ENCODE measurements at places on chromosomes 2 and 18.

- no peak for DNase-seq
Measured at GRCh38 chr18:7754725-7755181, 187.6 kb downstream of the PTPRM start.

DNA sequence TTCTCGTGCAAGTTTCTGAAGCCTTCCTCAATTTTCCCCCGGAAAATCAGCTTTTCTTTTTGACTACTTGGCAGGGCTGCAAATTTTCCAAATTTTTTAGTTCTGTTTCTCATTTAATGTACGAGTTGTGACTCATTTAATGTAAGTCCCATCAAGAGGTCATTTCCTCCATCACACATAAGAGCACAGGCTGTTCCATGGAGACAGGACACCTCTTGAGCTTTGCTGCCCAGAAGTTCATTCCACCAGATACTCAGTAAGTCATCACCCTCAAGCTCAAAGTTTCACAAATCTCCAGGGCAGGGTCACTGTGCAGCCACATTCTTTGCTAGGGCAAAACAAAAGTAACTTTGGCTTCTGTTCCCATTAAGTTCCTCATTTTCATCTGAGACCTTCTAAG is 101.5 kb upstream of the TEKT4 start:
- no peak for DNase-seq

DNA sequence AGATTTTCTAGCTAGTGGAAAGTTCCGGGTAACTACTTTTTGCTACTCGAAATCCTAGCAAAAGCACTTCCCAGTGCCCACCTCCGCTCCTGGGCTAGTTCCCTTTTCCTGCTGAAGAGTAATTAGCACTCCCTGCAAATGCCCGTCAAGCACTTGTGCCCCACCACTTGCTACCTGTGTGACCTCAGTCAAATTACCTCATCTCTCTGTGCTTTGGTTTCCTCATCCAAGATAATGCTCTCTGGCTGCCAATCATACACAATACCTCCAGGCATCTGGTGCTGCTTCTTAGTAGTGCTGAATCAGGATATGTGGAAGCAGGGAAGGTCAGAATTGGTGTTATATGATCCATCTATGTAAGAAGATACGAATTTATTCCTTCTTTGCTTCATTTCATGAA is 102.1 kb upstream of the CDCA7 start:
- DNase-seq: no peak

GRCh38 chr2:319059-319600 is 31.2 kb upstream of the ALKAL2 start:
- DNase-seq: no peak

- no peak for DNase-seq
Measured at GRCh38 chr2:960061-960736, 9.6 kb downstream of the SNTG2 start.

DNA sequence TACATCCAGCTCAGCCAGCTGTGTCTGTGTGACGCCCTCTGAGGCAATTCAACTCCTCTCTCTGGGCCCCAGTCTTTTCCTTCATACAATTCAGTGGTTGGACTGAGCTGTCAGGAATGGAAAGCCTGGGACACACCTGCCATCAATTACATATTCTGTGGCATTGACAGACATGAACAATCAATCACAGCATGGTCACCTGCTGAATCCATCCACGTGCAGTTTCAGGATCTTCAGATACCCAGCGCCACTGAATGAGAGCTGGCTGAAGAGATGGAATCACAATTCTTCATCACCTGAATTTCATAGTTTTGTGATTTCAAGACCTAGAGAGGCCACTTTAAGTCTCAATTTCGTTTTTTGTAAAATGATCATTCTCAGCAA is 5.1 kb downstream of the ADRA2B start:
- no peak for DNase-seq

DNA sequence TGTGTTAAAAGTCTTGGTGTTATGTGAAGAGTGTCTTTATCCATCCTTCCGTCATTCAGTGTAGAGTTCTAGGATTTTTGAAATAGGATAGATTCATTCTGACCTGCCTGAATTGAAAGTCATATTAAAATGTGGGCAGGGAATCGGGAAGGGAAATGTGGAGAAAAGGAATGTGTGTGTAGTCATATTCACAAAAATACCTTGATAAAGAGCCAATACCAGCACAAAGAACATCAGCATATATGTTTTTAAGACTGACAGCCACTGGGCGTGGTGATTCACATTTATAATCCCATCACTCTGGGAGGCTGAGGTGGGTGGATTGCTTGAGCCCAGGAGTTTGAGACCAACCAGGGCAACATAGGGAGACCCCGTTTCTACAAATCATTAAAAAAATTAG is 188.1 kb downstream of the CAMKMT start:
- no peak for DNase-seq

DNA sequence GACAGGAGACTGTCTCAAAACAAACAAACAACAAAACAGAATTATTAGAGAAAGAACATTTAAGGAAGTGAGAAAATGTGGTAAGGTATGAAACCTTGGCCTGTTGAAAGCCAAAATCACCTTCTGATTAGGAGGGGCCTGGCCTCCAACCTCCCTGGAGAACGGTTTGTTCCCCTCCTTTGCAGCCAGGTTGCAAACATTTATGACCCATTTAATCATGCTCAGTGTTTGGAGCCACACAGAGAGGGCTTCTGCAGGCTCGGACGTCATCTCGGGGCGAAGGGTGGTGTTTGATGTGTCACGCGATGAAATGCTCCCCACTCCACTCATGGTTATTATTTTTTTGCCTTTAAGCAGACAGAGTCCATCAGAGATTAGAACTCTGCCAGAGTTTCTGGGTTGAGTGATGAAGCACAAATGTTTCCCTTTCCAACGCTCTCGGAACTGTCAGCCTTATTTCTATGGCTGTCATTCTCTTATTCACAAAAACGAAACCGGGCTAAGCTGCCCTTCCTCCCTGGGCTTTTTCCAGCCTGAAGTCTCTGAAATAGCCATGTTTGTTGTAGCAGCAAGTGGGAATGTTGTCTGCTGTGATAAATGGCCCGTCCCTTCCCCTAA is 33.6 kb upstream of the ROCK2 start:
- DNase-seq: no peak

GRCh38 chr2:237682856-237683670 is 55.7 kb downstream of the LRRFIP1 start:
- DNase-seq: no peak

DNA sequence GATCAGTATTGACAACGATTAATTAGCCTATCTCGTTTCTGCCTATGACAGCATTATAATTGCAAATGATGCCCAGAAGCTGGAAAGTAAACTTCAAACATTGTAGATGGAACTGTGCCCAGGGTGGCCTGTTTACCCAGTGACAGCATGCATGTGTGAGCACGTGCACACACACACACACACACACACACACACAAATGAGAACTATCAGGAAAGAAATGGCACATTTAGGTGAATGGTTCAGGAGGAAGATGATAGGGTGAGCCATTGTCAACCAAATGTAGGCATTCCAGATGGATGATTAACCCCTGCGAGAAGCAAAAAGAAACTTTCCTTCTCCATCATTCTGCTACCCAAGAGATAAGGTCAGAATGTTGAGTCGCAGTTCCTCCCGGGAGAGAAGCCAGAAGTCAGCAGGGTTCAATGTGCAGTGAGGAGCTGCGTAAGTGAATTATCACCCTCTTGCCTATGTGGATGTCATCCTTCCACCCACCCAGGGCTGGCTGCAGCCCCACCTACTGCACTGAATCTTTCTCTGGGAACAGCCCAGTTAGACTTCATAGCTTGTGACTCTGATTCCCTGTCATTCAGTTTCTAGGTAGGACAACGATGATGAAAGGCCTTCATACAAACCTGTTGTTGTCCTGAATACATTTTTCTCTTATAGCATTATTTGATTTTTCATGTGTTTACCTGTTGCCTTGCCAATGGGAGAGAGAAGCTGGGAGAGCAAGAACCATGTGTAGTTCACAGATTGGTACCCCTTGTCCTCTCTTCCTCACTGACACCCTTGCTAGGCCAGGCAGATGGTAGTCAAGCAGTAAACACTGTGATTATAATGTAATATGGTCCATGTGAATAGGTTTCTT is 3.5 kb upstream of the APOB start:
- no peak for DNase-seq

DNA sequence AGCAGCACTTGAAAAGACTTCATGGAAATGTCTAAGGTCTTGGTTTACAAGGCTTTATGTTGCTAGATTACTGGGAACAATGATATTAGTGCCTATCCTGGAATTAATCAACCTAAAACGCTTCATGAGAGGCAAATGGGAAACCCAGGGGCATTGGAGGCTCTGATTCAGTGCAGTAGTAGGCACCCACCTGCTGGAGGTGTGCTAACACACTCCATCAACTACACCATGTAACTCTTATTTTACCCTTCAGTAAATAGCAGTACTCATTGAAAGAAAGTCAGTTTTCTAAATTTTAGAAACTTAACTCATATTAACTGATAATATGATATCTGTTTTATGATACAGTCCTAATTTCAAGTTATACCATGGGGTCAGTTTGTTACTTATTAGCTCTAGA is 17.4 kb upstream of the HNRNPA3 start:
- no peak for DNase-seq

- DNase-seq: no peak
Measured at GRCh38 chr2:59236723-59237122, 995.6 kb upstream of the FANCL start.

DNA sequence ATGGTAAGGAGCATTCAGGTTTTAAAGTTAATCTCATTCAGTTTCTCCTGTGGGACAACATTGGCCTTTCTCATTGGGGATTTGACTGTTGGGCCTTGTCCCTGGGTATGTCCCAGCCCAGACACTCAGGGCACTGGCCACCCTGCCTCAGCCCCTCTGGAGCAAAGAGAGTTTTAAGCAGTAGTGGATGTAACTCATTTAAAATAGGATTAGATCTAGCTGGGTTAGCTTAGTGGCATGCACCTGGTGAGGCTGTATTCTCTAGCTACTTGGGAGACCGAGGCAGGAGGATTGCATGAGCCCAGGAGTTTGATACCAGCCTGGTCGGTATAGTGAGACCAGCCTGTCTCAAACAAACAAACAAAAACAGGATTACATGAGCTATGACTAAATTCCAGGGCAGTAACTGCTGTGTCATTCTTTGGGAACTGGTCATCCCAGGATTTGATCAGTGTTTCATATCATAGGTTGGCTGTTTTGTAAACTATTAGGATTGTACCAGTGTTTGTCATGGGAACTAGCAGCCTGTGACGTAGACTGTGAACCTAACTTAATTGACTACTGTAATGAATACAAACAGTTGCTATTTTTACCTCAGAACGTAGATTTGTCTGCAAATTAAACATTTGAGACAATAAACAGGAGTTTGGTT is 12.5 kb downstream of the INPP4A start:
- no peak for DNase-seq

DNA sequence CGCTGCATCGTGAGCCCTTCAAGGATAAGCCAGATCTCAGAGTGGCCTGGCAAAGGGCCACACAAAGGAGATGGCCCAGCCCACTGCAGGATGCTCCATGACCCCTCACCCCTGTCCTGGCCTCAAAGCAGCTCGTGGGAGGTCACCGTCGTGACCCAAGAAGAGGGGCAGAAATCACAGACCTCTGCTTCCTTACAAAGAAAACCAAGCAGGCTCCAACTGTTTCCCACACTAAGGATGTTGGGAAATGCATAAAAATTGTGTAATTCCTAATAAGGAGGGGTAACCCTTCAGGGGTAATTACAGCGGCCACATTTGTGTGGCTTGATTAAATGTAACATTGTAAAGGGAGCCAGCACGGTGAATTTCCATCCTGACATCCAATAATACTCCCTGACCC is 102.3 kb downstream of the BOD1L2 start:
- DNase-seq: no peak

All from NCI-H524 (cell line).